Left colon (tissue), 2 donors: ENCODE measurements at places on chromosomes 5 and 9. TPM values are rescaled to one million over a fixed set of nuclear protein-coding genes. Genes with fewer than 3 reads are reported as not detected.

LECT2 gene
- not detected for total RNA-seq

- DNase-seq = no peak
These were observed 133.2 kb downstream of the MTX3 start for GRCh38 chr5:79857714-79858409.

- peak; percentile 80 for DNase-seq
These were observed 73.4 kb upstream of the PPARGC1B start for GRCh38 chr5:149656576-149657182.

DNA sequence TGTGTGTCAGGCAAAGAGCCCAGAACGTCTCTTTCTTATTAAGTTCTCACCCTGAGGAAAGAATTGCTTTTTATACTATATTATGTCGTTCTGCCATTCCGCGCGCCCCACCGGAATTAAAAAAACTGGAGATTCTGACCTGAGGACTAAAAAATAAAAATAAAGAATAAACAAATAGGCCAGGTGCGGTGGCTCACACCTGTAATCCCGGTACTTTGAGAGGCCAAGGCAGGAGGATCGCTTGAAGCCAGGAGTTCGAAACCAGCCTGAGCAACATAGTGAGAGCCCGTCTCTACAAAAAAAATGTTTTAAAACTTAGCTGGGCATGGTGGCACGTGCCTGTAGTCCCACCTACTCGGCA lies 677 bp upstream of the DYNC2I2 start:
- DNase-seq = no peak

DNA sequence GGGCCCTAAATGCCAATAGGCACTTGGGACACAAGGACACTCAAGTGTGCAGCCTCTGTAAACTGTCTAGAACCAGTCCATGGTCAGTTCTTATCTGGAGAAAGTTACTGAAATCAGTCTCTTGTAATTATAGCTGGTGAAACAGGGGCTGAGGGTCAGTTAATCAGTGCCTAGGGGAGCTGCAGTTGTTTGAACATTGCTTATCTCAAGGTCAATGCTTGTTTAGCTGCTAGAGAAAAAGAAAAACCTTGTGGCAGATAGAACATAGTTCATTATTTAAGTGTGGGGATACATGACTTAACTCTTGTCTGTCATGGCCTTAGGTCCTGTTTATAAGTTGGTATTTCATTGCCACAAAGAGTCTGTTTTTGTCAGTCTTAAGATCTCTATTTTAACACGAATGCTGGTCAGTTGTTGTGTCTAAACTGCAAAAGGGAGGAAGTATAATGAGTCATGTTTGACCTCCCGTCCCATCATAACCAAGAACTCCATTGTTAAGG lies 108.0 kb downstream of the STARD4 start:
- no peak for DNase-seq

- DNase-seq = no peak
These were observed 188.5 kb upstream of the SNX2 start for GRCh38 chr5:122586351-122586750.
